Right renal pelvis (tissue), 4 donors: ENCODE measurements at places on chromosomes 7 and 10. TPM values are rescaled to one million over a fixed set of nuclear protein-coding genes. Genes with fewer than 3 reads are reported as not detected.

Gene RSPH10B2
- polyA plus RNA-seq: 1.1 TPM

Gene DLX5
- 0.25 TPM for polyA plus RNA-seq

Gene KCP
- 23.6 TPM for polyA plus RNA-seq

GRCh38 chr7:151711906-151712809, 164.8 kb downstream of the PRKAG2 start:
- DNase-seq: no peak

DNA sequence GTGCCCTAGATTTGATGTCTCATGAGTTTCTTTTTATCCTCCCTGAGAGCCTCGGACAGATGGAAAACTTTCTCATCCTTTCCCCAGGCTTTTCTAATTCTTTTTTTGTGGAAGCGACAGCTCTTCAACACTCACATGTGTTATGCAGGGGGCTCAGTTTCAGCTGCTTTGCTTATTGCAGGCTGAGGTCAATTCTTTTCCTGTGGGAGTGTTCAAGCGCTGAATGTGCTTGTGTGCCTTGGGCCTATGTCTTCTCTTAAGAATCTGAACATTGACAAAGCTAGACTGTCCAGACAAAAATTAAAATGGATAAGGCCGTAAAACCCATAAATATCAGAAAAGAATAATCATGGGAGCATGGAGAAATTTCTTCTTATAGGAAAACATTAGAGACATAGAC, 125.2 kb upstream of the STEAP4 start:
- no peak for DNase-seq

- no peak for DNase-seq
Observed at GRCh38 chr7:133077394-133077793, 4.5 kb downstream of the CHCHD3 start.

GRCh38 chr7:128869944-128870285, 7.3 kb downstream of the ATP6V1F start:
- no peak for DNase-seq

DNA sequence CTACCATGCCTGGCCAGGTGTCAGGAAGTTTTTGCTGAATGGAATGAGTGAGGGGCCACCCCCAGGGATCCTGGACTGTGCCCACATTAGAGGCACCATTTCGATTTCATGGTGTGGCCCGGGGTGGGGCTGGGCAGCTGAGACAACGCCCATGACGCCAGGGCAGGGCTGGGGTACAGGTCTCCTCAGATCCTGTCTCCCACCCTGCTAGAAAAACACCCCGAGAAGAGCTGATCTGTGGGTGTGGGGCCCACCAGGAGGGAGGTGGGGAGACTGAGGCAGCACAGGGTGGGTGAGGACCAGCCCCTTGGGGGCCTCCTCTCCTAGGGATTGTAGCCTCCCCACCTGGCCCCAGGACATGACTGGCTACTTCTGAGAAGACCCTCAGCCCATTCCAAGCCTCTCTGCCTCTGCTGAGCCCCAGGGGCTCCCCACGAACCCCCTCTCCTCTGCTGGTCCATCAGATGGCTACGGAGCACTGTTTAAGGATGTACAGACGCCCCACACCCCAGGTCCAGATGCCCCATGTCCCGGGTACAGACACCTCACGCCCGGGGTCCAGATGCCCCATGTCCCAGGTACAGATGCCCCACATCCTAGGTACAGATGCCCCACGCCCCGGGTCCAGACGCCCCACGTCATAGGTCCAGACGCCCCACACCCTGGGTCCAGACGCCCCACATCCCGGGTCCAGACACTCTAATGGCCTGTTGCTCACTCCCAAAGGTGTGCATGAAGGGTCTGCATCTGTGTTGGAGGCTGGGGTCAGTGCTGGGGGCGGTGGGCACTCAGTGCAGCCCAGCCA, 99.4 kb downstream of the MICALL2 start:
- DNase-seq: no peak

DNA sequence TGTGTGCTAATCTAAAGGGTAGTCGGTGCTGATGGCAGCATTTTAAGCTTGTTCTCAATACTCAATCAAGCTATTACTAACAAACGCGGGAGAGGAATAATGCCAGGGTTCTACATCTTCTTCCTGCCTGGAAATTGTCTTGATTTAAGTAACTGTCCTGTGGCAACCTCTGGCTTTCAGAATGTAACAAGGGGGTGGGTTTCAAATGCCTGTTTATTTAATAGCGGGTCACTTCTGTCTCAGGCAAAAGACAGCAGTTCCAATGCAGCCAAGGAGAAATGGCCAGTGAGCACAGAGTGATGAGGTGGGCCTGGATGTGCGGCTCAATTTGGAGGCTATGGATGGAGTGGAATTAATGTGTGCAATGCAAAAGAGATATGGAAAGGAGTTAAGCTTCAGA, 692.4 kb downstream of the KCNMA1 start:
- no peak for DNase-seq

Gene FHIP2A
- 44.3 TPM for polyA plus RNA-seq

DNA sequence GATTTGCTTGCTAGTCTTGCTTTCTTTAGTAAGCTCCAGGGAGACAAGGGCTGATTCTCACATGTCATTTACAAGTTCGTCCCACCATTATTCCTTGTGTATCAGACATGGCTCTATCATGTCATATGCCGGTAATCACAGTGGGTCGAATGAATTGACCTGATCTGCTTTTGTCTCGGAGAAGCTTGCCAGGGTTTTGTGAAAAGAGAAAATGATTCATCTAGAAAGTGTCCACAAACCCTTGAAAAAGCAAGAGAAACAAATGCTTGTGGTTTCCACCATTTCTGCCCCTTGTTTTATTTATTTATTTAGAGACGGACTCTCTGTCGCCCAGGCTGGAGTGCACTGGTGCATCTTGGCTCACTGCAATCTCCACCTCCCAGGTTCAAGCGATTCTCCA, 278.5 kb downstream of the TCF7L2 start:
- DNase-seq: no peak

Gene BLNK
- 38.8 TPM for polyA plus RNA-seq

DNA sequence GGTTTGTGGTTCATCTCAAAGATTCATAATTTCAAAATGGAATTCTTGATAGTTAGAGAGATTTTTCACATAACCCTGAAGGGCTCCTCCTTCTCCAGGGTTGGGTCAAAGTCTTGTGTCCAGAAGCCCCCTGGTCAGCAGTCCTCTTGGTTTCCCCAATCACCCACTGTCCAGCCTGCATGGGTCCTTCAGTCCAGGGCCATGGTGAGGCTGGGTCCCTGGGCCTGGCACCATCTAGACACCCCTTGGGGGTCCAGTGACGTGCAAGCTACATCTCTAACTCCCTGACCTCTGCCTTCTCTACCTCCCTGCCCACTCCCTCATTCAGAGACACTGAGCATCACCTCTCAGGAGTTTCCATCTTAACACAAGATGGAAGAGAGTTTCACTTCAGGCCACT, 26.1 kb downstream of the ANXA8 start:
- DNase-seq: no peak

Gene CALCR
- polyA plus RNA-seq: 0.51 TPM

DNA sequence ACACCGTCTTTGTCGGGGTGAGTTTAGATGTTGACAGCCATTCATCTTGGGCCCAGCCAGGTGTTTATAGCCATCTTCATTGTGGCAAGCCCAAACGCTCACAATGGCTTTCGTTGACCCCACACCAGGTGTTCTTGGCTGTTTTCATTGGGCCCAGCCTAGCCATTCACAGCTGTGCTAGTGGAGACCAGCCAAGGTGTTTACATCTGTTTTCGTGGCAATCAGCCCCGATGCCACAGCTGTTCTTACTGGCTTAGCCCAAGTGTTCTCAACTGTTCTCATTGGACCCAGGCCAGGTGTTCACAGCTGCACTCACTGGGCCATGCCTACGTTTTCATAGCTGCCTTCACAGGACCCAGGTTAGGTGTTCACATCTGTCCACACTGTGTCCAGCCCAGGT, 7.7 kb downstream of the FRG2B start:
- no peak for DNase-seq

Gene SYT15
- 6.7 TPM for polyA plus RNA-seq

DNA sequence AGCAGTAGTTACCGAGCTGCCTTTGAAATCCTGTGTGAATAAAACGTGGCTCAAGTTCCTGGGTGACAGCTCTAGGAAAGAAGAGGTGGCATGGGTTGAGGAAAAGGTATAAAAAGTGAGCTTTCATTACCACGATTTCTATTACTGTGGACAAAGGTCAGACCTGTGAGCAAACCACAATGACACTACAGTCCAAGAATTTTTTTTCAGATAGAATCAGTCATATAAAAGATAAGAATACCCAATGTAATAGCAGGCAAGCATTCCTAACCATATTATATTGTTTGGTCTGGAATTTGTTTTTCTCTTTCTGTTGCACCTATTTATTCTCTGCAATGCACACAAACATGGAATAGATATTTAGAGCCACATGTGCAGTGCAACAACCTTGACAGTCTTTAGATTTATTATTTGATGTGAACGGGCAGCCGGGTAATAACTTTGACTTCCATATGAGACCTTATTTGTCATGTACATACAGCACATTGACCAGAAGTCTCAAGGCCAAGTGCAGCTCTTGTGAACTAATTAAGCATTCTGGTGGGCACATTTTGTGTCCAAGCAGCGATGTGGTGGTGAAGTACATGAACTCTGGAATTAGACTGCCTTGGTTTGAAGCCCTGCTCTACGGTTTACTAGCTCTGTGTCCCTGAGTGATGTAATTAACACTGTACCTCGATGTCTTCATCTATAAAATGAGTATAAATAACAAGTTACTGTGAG, 156.8 kb downstream of the NRCAM start:
- DNase-seq: no peak

DNA sequence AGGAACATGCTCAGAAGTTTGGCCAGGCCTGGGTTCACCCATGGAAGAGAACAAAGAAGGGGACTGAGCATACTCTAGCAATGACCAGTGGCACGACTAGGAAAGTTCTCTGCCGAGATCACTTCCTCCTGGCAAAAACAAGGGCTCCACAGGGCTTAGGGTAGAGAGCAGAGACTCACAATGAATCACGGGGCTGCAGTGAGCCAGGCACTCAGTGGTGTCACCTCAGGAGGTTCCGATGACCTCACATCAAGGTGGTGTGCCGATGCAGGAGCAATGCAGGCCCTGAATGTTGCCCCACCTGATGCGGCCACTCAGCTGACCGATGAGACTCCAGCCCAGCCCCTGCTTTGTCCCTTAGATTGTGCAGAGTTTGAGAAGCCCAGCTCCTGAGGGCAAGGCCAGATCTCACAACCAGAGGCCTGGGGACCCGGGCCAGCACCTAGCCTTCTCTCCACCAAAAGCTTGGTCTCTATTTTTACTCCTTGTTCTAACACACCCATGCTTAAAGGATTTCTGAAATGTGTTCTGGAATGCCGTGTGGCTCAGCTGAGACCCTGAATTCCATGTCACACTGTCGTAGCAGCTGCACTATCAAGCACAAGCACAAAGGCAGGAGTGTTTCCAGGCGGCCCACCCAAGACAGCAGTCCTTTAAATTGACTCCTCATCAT, 60.9 kb downstream of the COBL start:
- DNase-seq: no peak

GRCh38 chr7:131010717-131011431, 276.9 kb upstream of the KLF14 start:
- DNase-seq: no peak

- no peak for DNase-seq
Observed at GRCh38 chr7:138665249-138665648, 35.9 kb downstream of the SVOPL start.

DNA sequence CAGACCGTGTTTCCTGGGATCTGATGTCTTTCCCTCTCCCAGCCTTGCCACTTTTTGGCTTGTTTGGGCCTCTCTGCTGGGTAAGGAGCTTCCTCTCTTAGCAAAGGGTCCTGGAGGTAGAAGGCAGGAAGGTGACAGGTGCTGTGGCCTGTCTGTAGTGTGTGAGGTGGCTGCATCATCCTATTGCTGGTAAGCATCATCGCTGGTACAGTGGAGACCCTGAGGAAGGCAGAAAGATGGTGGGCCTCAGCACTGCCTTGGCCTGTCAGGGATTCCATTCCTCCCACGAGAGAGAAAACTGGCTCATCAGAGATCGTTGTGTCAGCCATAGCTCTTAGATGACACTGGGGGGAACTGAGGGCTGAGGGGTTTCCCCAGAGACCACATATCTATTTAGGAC, 46.5 kb downstream of the ZMIZ1 start:
- no peak for DNase-seq

Gene BAMBI
- 57.1 TPM for polyA plus RNA-seq

GRCh38 chr7:106309362-106309761, 24.6 kb upstream of the NAMPT start:
- DNase-seq: no peak

Gene C10orf62
- polyA plus RNA-seq: 0.44 TPM

DNA sequence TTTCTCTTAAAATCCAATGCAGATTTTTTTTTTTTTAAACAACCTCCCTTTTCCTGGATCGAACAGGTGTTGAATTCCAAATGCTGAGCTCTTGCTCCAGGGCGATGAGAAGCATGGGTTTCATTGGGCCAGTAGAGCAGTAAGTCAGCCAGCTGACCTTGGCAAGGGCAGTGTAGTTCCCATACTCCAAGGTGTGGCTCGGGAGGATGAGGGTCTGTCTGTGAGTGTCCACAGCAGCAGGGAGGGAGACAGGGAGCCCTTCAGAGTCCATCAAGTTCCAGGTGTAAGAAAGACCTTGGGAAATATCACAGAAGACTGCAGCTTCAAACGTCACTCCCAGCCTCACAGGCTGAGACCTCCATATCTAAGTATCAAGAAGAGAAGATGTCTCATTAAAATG, 50.4 kb downstream of the PKD1L1 start:
- no peak for DNase-seq

Gene ADK
- 31.1 TPM for polyA plus RNA-seq

DNA sequence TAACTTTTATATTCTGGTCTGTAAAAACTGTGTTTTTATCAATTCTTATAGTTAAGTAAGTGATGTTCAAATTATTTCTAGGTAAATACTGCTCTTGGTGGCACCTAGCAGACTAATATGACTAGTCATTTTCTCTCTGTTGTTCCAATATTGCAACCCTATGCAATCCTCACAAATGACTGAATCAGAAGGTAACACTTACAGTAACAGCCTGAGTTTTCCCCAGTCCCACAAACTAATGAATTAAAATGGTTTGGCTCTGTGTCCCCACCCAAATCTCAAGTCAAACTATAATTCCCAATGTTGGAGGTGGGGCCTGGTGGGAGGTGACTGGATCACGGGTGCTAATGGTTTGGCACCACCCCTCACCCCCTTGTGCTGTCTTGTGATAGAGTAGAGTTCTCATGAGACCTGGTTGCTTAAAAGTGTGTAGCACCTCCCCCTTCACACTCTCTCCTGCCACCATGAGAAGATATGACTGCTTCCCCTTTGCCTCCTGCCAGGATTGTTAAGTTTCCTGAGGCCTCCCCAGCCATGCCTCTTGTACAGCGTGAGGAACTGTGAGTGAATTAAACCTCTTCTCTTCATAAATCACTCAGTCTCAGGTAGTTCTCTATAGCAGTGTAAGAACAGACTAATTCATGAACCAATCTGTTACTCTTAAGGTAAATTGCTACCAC, 43.5 kb downstream of the MTPN start:
- no peak for DNase-seq

DNA sequence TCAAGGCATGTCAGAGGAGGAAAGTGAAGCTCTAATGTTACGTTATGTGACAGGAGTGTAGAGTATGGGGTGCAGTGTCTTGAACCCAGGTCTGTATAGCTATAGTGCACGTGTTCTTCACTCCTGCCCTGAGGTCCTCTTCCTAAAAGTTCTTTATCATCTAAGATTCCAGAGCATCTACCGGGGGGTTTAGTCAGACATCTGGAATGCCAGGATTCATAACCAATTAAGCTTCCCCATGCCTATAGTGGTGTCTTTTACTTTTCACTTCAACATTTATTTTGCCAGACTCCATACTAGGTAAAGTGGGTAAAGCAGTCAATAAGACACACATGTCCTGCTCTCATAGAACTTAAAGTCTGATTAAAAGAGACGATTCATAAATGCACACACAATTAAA, 22.4 kb downstream of the PPP1R3C start:
- DNase-seq: no peak

Gene RPEL1
- 0.15 TPM for polyA plus RNA-seq

Gene CTAGE4
- polyA plus RNA-seq: 7.9 TPM
